ENCODE measurements at places on chromosomes 16 and 17. TPM values are rescaled to one million over a fixed set of nuclear protein-coding genes. Genes with fewer than 3 reads are reported as not detected.

Gene SLFN14
- not detected for total RNA-seq

Gene SLC9A5
- 1.0 TPM for total RNA-seq

Gene C16orf96
- total RNA-seq: 0.13 TPM

Gene RNU2-1
- total RNA-seq: not detected

Gene ACSM5
- total RNA-seq: 0.13 TPM

Gene HEATR9
- not detected for total RNA-seq

Gene HS3ST4
- not detected for total RNA-seq

Gene SOCS7
- 15.3 TPM for total RNA-seq

Gene CD300LG
- total RNA-seq: not detected

Gene KRTAP4-1
- not detected for total RNA-seq

Gene PSMB10
- total RNA-seq: 33.1 TPM

Gene CDK3
- 0.78 TPM for total RNA-seq

Gene HS3ST3B1
- 4.6 TPM for total RNA-seq

Gene DPEP3
- not detected for total RNA-seq

Gene CACNA1G
- total RNA-seq: 1.3 TPM

Gene MFSD6L
- not detected for total RNA-seq

All from articular chondrocyte of knee joint (primary cell).